HFFc6 (cell line): ENCODE measurements at places on chromosomes 7 and 10.
A peak's percentile ranks its signal among the peaks of the same experiment; 100 is the strongest.

DNA sequence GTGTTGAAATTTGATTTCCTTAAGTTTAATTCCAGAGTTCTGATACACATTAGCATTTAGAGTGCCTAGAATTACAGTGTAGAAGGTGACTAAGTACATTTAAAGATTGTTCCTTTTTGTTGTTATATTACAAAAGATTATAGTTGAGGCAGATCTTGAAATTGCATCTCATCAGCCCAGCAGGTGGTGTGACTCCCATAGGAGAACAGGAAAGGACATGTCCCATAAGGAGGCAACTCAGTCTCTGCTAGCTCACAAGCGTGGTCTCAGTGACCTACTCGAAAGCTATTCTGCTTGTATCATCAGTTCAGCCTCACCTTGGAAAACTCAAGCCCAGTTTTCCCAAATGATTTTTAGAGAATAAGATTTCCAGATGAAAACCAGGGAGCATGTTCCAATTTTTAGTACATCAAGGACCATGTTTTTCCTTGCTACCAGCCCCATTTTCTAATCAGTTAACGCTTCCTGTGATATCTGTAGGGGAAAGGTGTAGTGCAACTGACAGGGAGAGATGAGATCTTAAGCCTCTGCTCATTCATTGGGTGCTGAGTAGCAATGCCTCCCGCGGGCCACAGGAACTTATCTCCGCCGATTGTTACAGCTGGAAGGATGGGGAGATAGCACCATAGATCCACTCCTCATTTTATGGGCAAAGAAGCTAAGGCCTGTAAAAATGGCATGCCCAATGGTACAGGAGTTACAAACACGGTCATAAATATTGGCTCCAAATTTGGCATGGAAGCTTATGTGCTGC lies 1.1 kb upstream of the GNAI1 start:
- peak; percentile 30 for DNase-seq

DNA sequence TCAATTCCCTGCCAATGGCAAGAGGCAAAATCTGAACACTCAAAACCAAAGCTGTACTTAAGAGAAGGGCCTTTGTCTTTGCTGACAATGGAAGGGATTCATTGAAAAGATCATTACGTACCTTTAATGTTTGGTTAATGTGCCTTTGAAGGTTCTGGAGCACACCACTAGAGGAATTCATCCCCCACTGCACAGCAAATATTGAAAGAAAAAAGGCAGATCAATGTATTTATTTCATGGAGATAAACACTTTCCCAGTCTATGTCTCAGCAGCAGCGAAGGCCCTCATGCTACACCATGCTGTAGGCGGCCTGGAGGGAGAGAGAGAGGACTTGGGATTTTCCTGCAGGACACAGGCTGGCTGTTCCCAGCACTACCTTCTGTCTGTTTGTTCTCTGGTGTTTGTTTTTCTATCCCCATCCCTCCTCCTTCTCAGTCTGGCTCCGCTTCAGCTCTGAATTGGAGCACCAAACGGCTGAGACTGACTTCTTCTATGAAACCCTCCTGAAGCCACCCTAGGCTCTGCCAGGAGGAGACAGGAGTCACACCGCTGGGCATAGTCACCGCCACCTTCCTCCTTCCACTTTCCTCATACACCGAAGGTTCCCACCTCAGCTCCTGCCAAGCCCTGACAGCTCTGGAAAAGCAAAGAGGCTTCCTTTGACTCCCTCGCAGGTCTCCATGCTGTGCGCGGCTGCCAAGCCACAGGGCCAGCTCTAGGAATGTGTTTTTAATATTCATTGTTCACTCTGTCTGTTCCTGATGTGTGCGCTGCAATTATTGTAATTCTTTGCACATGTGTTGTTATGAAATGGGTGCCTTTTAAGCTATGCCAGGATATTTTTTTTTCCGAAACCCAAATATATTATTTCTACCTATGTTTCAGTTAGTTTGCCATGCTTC lies 301.5 kb downstream of the FZD1 start:
- no peak for DNase-seq

GRCh38 chr10:102641402-102641801 lies 2.9 kb upstream of the TRIM8 start:
- no peak for DNase-seq

- no peak for DNase-seq
These were observed 55.8 kb downstream of the AKR1C4 start for GRCh38 chr10:5252177-5253037.

- no peak for DNase-seq
These were observed 84.0 kb downstream of the C1GALT1 start for GRCh38 chr7:7266257-7266881.

- no peak for DNase-seq
These were observed 395.4 kb downstream of the LRMDA start for GRCh38 chr10:75826846-75827245.

DNA sequence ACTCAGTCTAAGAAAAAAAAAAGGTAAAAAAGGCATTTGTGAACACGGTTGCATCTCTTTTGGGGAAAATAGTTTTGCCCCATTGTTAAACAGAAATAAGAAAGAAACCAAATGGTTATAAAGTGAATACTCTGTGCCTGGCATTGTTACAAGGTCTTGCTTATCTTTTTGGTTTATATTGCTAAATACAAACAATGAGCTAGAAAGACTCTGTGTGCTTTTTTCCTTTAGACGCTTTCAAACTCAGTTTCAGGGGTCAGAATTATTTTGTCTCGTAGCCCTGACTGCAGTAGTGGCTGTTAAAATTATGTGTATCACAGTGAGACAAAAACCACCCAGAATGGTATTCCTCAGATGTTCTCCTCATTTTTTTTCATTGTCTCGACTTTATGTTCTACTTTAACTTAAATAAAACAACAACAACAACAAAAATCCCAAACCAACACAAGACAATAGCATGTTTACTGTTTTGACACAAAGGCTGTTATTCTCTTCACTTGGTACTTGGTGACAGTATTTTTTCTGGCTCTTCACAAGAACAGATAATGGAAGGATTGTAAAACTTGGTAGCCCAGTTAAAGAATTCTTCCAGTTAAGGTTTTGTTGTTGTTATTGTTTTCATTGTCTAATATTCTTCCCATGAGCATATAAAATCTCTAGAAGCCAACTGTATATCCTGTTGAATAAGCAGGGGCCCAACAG lies 190.1 kb downstream of the PLXDC2 start:
- no peak for DNase-seq

DNA sequence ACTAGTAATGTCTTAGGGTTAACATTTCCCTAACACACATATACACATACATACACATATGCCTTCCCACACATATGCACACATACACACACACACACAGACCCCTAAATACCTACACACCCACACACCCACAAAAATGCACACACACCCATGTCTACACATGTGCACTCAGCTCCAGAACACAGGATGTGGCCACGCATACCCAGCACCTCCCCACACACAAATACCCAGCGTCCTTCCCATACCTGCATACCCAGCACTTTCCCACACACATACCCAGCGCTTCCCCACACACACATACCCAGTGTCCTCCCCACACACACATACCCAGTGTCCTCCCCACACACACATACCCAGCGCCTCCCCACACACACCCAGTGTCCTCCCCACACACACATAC lies 534.9 kb downstream of the DNAJB6 start:
- DNase-seq, result no peak

- DNase-seq, result no peak
These were observed 385.8 kb upstream of the KLF6 start for GRCh38 chr10:4170633-4171314.

- no peak for DNase-seq
These were observed 3.4 kb upstream of the ITGB1 start for GRCh38 chr10:32961343-32961894.

GRCh38 chr10:130721971-130722370 lies 585.8 kb downstream of the GLRX3 start:
- DNase-seq, result no peak
